ENCODE measurements at places on chromosomes 16 and 17.

DNA sequence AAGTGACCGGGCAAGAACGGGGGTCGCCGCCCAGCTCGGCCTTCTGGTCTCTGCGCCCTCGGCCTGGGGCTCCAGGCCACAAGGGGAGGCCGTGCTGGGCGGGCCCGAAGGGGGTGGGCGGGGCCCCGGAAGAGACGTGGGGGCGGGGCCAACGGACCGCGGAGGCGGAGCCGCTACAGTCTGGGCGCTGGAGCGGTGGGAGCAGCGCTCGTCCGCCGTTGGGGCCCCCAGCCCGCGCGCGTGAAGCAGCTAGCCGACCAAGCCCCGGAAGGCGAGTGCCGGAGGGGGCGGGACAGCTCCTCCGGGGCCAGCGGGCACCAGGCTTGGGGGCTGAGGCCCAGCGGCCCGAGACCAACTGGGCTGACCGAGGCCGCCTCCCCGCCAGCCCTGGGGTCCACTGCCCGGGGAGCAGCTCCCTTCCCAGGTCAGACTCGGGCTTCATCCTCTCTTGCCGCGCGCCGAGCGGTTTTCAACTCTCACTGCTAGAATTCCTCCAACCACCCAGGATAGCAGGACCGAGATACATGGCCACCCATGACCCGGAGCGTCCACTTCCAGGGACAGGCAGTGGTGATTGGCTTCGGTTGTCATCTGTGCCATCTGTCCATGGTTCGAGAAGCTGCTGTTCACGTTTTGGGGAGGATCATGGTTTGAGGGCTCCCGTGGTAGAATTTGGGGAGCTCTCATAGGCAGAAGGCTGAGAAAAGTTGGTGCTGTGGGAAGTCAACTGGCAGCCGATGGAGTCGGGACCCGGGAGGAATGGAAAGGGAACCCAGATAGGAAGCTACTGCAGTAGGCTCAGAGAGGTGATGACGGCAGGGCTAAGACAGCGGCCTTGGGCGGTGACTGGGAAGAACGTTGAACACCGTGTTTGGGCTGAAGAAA, 44.6 kb upstream of the LCMT1 start:
- DNase-seq: peak; percentile 73

DNA sequence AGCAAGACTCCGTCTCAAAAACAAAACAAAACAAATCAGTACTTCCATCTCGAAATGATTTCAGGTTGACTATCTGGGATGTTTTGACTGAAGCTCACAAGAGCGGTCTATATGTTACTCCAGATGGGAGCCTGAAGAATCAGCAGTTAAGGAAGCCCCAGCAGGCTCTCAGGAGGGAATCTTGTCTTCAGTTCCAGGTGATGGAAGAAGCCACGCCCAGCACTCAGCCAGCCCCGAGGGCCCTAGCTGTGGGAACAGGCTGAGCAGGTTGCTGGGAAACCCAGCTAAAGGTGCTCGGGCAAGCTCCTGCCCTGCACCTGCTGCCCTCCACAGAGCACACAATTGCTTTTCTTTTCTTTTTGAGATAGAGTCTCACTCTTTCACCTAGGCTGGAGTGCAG, 32.4 kb downstream of the WIPI1 start:
- DNase-seq: no peak

DNA sequence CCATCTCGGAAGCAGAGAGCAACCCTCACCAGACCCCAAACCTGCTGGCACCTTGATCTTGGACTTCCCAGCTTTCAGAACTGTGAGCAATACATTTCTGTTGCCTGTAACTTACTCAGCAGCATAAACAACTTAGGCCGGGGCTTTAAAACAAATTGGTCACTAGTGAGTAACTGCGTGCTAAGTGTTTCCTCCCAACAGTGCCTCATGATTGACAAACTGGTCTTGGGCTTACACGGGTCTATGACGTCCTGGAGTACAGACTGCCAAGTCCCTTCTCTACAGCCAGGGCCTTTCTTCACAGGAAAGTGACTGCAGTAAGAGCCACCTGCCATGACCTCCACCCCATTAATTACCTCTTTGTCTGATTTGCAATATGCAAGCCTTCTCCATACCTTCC, 136.7 kb downstream of the XYLT1 start:
- no peak for DNase-seq

GRCh38 chr17:6240601-6241000, 170.4 kb downstream of the WSCD1 start:
- no peak for DNase-seq

GRCh38 chr16:62965831-62966230, 929.6 kb upstream of the CDH8 start:
- DNase-seq: no peak

GRCh38 chr17:69749911-69750310, 325.1 kb upstream of the KCNJ16 start:
- no peak for DNase-seq

GRCh38 chr16:67883146-67883871, 1.4 kb upstream of the NRN1L start:
- DNase-seq: no peak
